NCI-H2029 (cell line): ENCODE measurements at places on chromosomes 6 and 20.

DNA sequence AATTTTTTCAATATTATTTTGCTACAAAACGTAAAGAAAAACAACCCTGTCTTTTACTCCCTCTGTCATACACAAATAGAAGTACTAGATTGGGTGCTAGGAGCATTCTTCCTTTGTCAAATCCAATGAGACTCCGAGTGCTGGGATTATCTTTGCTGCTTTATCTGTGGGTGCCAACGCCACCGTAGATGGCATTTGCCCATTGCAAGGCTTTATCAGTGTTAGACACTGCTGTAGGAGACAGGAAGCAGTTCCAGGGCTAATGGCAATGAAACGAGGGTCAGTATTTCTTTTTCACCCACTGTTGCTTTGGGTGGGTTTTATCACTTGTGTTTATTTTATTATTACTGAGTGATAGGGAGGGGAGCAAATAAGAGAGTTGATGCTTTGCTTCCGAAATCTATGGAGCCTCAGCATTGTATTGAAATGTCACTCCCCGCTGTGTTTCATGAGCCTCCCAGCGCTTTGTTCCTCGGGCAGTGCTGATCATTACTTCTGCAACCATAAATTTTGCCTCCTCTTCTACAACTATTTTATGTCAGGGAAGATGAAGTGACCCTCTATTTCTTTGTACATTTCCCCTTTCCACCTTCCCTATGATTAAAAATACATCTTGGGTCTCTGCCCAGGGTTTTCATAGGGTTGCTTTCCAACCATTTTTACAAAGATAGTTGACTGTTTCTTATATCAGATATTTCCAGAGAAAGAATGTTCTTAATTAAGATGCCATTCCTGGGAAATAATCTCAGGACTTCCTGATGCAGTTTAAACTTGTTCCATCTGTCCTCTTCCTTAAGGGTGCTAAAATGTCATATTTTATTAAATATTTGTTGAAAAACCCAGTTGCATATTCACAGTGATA, 86.7 kb upstream of the LAMP5 start:
- no peak for DNase-seq

GRCh38 chr20:36875702-36876472, at the start of gene TLDC2:
TLDC2 (plus strand) TSS chr20:36876138; CDS start chr20:36876175, 37 bp downstream.
- DNase-seq: no peak

DNA sequence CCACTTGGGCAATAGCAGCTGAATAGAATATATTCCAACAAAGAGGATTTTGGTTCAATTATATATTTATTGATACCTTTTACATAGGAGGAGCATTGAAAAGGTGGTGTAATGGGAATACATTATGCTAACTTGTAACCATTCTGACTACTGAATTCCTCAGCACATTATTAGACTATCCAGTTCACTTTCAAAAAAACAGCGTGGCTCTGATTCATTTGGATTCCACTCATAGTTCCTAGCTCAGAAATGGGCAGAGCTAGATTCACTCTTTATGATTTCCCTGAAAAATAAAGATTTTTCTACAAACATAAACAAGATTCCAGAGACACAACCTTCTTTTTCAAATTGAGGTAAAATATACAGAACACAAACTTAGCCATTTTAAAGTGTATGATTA, 9.2 kb upstream of the TRERF1 start:
- DNase-seq: no peak

DNA sequence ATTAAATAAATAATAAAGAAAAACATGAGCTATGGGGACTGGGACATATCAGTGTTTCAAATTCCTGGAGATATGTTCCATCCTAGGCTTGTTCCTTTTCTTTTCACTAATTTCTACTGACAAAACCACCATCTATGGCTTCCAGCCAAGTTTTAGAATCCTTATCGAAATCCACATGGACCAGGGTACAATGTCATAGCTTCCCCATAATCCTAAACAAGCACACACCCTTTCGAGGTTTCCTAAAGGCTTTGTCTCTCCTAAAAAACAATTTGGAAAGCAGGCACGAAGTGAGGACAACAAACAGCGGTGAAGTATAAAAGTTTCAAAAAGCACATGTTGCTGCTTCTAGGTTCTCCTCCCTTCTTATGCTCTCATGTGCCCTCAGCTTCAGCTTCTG, 13.3 kb upstream of the DST start:
- DNase-seq: no peak

DNA sequence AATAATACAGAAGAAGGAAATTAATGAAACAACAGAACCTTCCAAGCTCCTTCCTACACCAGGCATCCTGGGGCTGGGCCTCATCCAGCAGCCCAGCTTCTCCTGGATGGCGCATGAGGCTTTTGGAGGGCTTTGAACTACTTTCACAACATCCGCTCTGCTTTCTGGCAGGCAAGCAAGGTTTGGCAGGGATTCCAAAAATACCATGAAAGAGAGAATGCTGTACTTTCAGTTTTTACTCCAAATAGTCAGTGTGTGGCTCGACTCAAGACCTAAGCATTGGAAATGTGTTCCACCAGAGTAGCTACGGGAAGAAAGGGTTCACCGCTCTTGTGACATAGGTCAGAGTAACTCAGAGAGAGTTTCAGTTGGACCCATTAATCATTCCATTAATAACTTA, 125.4 kb downstream of the OPRM1 start:
- DNase-seq: no peak

- DNase-seq: no peak
Measured at GRCh38 chr6:151381722-151382121, 9.6 kb downstream of the ZBTB2 start.

GRCh38 chr6:101379926-101380325, 13.6 kb upstream of the GRIK2 start:
- DNase-seq: no peak
